Skin of body (tissue), 3 donors: ENCODE measurements at places on chromosomes 3 and 15. TPM values are rescaled to one million over a fixed set of nuclear protein-coding genes. Genes with fewer than 3 reads are reported as not detected.
A peak's percentile ranks its signal among the peaks of the same experiment; 100 is the strongest.

Gene STRA6
- total RNA-seq: 0.49 TPM

- DNase-seq: no peak
These were observed 63.5 kb downstream of the C3orf70 start for GRCh38 chr3:185089343-185089742.

DNA sequence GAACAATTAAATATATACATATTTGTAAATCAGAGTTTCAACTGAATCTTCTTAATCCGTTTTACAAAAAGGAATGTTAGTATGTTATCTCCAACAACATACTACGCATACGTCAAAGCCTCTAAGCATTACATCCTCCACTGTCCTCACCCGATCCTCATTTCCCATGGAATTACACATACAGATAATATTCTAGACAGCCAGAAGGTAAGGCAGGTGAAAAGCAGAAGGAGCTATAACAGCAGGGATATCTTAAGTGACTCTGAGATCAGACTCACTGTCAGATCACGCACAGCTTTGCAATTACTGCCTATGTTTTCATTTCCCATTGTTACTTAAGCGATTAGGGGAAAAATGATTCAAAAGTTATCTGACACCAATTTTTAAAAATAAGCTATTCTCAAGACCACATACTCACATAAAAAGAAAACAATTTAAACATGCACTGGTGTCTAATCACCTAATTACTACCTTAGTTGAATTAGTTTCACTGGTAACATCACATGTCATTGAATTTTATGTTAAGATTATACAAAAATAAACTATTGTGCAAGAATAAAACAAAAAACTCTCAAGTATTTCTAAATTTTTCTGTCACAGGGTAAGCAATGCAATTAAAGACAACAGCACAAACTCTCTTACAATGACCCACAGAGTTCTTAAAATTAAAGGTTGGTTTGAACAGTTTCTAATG is 92.8 kb downstream of the TBL1XR1 start:
- no peak for DNase-seq

DNA sequence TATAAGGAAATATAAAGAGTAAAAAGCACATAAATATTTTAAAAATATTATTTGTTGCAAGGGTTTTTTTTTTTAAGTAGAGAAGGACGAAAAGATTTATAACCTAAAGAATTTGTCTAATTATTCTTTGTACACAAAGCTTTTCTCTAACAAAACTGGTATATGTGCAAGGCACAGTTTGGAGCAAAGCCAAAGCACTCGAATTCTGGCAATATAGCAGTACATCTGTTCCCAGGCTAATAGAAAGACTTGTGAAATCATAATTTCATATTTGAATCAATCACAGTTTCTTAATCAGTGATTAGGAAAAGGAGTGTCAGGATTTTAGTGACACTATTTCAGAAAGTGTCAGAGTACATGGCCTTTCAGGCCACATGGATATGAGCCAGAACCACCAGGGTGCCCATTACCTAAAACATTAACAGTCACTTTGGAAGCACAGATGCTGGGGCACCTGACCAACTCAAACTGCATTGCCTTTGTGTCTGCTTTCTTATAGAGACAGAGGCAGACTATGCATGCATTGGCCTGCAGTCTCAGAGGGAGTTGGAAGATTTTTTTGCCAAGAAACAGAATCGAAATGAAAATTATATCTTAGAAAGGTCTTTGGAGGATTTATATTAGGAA is 651.8 kb upstream of the SGO1 start:
- DNase-seq: no peak

GRCh38 chr3:43400781-43401730 is 114.7 kb downstream of the SNRK start:
- DNase-seq: no peak

Gene IL5RA
- 0.79 TPM for total RNA-seq

Gene DLG1
- 119 TPM for total RNA-seq

Gene MAP1A
- total RNA-seq: 14.3 TPM

GRCh38 chr3:120284747-120285507 is at the start of gene GPR156:
Gene GPR156 (minus strand): TSS chr3:120285222. CDS start chr3:120244098, 41,124 bp downstream.
- no peak for DNase-seq

- DNase-seq: no peak
These were observed 36.9 kb downstream of the SUCLG2 start for GRCh38 chr3:67617518-67617917.

- no peak for DNase-seq
These were observed 89.3 kb upstream of the SLC24A5 start for GRCh38 chr15:48031466-48031865.

DNA sequence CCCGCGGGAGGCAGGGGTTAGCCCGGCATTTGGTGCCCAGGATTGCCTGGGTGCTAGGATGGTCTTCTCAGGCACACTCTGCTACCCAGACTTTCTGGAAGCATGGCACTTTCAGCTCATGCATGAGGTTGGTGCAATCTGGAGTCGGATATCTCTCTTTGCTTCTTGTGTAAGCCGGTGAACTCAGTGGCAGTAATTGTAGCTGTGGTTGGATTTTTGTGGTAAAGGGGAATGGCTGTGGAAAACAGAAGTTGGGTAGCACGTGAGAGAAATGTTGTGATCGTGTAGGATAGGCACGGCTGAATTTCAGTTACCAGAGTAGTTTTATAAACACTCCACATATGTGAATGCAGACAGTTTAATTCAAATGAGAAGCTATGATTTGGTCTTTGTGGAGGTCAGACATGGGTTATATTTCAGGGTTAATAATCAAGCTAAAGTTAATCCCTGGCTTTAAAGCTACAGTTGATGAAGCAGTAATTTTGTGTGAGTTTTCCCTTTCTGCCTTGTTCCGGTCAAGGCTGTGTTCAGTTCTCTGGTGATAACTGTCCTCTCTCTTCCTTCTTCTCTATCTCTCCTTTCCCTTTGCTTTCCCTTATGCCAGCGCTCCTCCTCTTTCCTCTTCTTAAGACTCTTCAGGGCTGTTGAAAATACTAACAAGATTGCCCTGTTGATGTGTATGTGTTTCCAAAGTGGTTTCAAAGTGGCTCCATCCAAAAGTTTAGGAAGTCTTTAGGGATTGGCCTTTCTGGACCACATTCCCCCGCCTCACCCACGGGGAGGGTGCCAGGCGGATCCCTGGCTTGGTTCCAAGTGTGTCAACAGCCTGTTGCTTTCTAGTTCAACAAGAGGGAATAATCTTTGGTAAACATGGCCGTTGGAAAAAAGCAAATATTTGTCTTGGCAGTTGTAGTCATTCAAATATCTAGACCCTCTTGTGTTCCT is 404.6 kb upstream of the C2CD4B start:
- no peak for DNase-seq

Gene CCDC71
- 9.7 TPM for total RNA-seq

DNA sequence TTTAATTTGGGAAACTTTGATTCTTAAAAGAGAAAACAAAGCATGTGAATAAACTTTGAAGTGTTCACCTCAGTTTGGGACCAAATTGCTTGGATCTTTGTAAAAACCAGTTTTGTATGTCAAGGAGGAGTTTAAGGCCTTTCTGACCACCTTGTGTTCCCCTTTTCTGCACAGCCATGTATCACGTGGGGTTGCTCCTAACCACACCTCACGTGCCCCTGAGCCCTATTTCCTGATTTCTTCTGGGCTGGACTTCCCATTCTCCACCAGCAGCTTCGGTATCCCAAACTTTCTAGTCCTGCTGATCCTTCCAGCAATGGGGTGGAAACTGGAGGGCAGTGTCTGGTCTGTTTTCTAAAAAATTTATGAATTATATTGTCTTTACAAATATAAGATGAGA is 76.4 kb upstream of the STT3B start:
- no peak for DNase-seq

DNA sequence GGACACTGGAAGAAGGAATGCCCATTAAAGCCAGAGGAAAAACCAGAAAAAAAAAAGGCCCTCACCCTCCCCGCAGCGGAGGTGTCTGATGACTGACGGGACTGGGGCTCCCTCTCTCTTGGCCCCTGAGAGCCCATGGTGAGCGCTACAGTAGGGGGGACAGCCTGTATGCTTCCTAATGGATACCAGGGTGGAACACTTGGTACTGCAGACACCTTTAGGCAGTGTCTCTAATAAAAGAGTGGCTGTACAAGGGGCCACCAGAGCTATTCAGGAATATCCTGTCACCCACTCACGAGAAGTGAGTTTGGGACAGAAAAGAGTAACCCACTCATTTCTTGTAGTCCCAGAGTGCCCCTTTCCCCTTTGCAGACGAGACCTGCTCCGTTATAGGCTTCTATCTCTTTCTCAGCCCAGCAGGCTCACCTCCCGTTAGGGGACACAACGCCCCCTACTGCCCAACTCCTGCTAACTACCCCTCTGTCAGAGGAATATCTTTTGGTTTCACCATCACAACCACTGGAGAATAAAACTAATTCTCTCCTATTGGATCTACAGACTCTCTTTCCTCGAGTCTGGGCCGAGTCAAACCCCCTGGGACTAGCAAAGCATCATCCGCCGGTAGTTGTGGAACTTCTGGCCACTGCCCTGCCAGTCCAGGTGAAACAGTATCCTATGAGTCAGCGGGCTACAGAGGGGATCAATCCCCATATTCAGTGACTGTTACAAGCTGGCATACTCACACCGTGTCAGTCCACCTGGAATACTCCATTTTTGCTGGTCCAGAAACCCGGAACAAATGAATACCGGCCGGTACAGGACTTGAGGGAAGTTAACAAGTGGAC is 40.8 kb downstream of the ZBTB11 start:
- peak; percentile 22 for DNase-seq

Gene CLDN16
- 0.69 TPM for total RNA-seq

GRCh38 chr3:17979252-17979651 is 236.8 kb upstream of the TBC1D5 start:
- DNase-seq: no peak

- no peak for DNase-seq
These were observed 1.2 kb downstream of the CHST2 start for GRCh38 chr3:143120716-143121240.

GRCh38 chr3:146342989-146343388 is 92.1 kb upstream of the PLSCR4 start:
- DNase-seq: peak; percentile 49

Gene CFAP91
- total RNA-seq: 0.69 TPM

GRCh38 chr15:66039117-66039871 is 170.0 kb downstream of the RAB11A start:
- no peak for DNase-seq

GRCh38 chr3:63762934-63763550 is 56.1 kb upstream of the C3orf49 start:
- DNase-seq: peak; percentile 70

Gene OXTR
- 0.59 TPM for total RNA-seq

GRCh38 chr15:41513506-41514227 is at the start of gene LTK:
Gene LTK (minus strand): TSS chr15:41513827. CDS start chr15:41513709, 118 bp downstream.
- DNase-seq: no peak

Gene FAM81A
- total RNA-seq: 0.39 TPM

GRCh38 chr3:168072323-168072650 is 23.4 kb downstream of the GOLIM4 start:
- DNase-seq: peak; percentile 21

Gene GPR149
- total RNA-seq: not detected

DNA sequence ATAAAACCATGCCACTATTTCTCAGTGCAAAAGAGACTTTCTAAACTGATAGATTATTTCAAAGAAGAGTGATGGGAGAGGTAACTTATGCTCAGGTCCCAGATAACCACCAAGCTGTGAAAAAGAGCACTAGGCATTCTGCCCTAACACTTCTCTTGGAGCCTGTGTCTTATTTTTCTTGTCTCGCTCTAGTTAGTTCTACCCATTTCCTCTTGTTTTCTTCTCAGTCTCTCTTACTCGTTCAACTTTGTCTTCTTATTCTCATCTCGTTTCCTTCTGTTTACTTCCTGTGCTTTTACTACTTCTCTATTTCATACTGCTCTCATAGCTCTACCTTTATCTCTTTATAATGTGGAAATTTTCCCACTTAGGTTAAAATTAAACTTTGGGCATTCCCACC is 91.8 kb upstream of the CGNL1 start:
- DNase-seq: no peak

Gene BLOC1S6
- total RNA-seq: 51.6 TPM

- no peak for DNase-seq
These were observed 143.3 kb upstream of the SLC2A2 start for GRCh38 chr3:171169866-171170265.

Gene PDE8A
- 52.2 TPM for total RNA-seq

- DNase-seq: no peak
These were observed 5.0 kb upstream of the UACA start for GRCh38 chr15:70768257-70768883.

- DNase-seq: no peak
These were observed 728.2 kb upstream of the NECTIN3 start for GRCh38 chr3:110343376-110343775.

GRCh38 chr3:178155521-178155920 is 380.7 kb upstream of the KCNMB2 start:
- DNase-seq: no peak

DNA sequence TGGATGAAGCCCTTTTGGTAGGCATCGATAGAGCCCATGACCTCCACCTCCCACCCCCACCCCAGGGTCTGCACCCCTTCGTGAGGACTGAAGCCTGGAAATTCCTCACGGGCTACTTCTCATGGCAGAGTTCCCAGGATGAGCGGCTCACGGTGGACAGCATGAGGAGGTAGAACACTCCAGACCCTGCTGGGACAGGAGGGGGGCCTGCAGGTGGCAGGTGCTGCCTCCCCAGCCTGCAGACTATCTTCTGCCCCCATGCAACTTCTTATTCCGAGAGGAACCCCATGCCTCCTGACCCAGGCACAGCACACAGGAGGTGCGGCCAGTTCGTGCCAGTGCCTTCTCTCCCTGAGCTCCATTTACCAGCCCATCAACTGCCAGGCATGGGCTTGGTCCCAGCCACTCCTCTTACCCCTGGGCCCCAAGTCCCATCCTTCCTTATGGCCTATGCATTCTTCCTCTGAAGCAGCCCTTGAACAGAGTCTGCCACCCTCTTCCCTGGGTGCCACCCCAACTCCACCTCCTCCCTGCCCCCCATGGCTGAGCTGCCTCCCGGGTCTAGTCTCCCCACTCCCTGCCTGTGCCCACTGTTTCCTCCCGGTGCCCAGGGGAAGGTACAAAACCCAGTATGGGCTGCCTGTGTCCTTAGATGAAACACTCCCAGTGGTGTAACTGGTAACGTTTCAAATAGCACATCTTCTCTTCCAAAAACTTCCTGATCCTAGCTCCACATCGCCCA is 8.4 kb downstream of the TBC1D21 start:
- no peak for DNase-seq
